ENCODE measurements at places on chromosomes 5 and 9.

- no peak for DNase-seq
Observed at GRCh38 chr5:68243251-68243650, 27.7 kb downstream of the PIK3R1 start.

- DNase-seq = no peak
Observed at GRCh38 chr9:137809040-137809576, 68.5 kb upstream of the CACNA1B start.

- no peak for DNase-seq
Observed at GRCh38 chr5:73821003-73821402, 195.0 kb downstream of the ARHGEF28 start.

GRCh38 chr5:165139721-165140120 lies 1634.3 kb downstream of the MAT2B start:
- DNase-seq = peak; percentile 82

- peak; percentile 61 for DNase-seq
Observed at GRCh38 chr5:179805529-179806249, 977 bp downstream of the MGAT4B start.

DNA sequence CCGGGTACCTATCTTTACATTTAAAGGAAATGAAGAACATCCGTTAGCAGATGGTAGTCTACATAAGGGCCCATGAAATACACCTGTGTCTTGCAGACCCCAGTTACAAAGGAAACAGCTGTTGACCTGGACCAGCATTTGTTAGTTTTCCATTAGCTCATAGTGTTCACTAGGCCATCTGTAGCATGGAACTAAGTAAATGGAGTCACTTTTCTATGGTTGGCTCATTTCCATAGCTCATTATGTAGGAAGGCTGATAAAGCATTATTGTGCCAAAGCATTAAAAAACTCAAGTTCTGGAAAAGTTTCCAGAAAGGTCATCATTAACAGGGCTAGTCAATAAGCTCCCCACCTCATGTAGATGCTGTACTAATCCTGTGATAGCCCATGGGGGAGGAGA lies 62.1 kb downstream of the PCSK1 start:
- DNase-seq = no peak

DNA sequence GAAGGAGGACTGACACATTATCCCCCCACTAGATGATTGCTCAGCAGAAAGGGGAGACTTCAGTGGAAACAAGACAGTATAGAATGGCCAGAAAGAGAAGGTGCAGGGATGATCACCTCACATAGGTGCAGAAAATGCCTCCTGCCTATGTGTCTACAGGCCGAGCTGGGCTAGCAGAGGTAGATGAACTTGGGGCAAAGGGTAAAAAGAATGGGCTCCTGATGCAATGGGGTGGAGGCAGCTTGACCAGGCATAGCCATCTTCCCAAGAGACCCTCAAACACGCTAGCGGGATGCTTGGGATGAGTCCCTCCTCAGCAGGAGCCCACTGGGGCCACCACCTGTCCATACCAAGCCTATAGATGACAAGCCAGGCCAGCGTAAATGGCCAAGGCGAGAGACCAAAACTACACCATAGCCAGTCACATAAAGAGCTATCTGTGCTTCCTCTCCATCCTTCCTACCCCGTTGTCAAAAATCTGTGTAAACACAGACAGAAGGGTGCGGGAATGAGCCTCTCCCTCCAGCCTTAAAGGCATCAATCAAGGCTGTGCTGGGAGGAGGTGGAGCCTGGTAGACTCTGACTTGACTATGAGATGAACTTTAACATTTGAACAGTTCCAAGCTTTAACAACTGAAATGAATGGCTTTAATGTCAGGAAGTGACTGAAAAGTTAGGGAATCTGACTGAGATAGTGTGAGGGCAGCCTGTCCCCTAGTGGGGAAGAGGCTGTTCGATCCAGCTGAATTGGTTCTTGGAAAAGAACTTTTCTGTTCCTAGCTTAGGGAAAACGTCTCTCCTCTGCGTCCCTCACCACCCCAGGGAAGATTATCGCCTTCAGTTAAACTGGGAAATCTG lies 10.4 kb downstream of the C9orf152 start:
- DNase-seq = no peak

DNA sequence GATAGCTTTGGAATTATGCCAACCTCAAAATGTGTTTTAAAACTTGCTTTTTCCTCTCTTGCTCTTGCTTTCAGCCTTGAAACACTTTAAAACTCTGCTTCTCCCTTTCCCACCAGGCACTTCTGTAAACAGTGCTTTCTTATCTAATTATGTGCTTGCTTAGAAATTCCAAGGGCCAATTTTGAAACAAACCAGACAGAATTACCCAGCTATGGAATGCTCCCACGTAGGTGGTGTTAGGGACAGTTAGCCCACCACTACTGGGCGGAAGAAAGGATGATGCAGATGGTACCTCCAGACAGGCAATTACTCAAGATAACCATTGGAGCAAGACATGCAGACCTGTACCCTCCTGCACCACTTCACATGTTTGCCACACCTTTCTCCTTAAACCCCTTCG lies 523.0 kb upstream of the PTPRD start:
- no peak for DNase-seq

DNA sequence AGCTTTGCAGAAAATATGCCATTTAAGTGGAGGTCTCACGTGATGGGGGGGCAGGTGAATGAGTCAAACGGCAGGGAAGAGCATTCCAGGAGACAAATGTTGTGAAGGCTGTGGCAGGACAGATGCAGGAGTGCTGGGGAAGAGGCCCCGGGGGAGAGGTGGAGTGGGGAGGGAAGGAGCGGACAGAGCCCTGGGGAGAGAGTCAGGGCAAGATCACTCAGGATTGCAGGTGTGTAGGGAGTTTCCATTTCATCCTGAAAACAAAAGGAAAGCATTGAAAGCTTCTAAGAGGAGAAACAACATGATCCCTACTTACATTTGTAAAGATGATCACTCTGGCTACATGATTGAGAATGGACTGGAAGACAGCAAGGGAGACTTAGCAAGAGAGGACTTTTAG lies 323.3 kb downstream of the ASTN2 start:
- DNase-seq = no peak

GRCh38 chr9:137891588-137892423 lies 14.2 kb downstream of the CACNA1B start:
- no peak for DNase-seq

- no peak for DNase-seq
Observed at GRCh38 chr5:111972080-111972479, 215.1 kb upstream of the NREP start.

- no peak for DNase-seq
Observed at GRCh38 chr5:170112876-170113521, 7.3 kb downstream of the FOXI1 start.

GRCh38 chr9:134751622-134752021 lies 110.0 kb downstream of the COL5A1 start:
- DNase-seq = no peak

DNA sequence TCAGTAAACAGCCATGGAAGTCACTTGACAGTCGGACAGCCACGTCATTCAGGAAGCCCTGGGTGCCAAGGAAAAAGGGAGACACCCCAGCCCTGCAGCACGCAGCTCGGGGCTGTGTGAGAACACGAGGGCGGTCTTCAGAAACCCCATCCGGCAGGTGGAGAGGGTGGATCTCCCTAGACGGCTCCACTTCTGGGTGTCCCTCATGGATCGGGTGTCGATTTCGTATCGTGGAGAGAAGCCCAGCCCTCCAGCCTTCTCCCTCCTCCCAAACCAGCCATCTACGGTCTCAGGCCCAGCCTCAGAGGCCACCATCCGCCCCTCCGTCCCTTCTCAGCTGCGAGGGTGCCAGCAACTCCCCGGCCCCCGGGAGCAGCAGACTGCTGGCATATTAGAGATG lies 65.5 kb upstream of the BARHL1 start:
- DNase-seq = no peak

DNA sequence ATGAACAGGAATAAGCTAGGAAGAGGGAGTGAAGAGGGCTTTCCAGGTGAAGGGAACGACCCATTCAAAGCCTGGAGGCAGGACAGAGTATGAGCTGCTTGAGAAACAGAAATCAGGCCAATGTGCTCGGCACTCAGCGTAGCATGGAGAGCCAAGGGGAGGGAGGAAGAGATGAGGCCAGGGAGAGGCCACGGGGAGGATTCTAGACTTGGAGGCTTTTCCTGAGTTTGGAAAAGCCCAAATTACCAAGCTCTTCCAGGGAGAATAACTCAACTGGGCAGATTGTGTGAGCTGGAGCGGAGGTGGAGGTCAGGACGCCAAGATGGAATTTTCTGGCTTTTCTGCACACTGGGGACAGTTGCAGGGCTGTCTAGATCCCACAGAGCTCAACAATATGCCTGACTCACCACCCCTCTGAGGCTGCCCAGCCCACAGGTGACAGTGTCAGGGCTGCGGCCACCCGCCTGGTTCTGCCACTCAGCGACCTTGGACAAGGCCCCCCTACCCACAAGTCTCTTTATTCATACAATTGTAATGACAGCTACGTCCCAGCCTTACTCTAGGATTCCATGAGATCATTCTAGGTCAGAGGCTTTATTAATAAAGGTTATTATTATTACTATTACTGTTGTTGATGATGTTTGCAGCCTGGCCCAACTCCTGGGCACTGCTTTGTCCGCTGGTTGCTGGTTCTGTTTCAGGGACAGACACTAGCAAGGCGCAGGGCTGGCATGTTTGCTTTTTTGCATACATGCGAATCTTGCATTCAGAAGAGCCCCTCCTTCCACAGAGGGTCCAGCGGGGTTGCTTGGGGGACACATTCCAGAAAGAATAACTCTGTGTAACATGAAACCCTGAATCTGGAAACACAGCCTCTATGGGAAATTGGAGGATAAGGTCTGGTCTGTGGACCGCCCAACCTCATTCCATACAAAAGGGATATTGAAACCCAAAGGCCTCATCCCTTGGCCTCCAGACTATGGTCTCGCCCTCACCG lies 9.4 kb upstream of the LMX1B start:
- no peak for DNase-seq

DNA sequence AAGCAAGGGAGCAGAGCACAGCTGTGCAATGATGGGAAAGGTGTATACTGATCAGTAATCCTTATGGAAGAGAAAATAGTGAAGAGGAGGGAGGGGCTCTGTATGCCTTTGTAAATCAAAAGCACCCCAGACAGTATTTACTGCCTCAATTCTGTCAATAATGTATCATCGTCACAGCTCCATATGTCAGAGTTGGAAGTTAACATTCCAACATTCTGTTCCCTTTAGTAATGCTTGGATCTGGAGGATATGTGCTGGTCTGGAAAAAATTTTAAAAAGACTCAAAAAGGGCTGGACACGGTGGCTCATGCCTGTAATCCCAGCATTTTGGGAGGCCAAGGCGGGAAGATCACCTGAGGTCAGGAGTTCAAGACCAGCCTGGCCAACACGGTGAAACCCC lies 310.4 kb downstream of the ACTL7B start:
- no peak for DNase-seq

All from suppressor macrophage treated with lipopolysaccharide for 1 hour (primary cell).